DMS79 (cell line): ENCODE measurements at places on chromosomes 7 and 10.

DNA sequence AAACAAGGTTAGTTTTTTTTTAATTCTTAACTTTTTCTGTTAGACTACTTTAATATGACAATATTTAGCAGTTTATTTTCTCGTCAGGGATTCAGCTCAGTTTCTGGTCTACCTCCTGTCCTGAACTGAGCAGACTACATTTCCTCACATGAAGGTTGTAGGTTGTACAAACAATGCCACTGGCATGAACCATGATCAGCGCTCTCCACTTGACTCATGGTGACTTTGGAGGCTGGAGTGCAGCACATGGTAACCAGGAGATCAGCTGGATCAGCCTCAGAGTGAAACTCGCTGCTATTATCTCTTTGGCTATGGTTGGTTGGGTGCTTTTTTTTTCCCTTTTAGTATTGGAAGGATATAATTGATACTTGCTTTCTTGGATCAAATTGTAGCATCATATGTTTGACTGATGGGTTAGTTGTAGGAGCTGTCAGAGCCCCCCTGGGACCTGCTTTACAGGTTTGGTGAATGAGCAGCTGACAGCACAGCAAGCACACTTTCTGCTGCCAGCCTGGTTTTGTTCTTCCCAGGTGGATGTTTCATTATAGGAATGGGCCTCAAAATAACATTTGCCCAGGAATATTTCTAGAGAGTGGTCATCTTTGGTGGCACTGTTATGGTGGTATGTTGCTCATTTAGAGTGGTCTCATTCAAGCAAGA, 556.4 kb downstream of the AUTS2 start:
- no peak for DNase-seq

GRCh38 chr10:26994743-26995142, 105.6 kb downstream of the ANKRD26 start:
- DNase-seq: no peak

DNA sequence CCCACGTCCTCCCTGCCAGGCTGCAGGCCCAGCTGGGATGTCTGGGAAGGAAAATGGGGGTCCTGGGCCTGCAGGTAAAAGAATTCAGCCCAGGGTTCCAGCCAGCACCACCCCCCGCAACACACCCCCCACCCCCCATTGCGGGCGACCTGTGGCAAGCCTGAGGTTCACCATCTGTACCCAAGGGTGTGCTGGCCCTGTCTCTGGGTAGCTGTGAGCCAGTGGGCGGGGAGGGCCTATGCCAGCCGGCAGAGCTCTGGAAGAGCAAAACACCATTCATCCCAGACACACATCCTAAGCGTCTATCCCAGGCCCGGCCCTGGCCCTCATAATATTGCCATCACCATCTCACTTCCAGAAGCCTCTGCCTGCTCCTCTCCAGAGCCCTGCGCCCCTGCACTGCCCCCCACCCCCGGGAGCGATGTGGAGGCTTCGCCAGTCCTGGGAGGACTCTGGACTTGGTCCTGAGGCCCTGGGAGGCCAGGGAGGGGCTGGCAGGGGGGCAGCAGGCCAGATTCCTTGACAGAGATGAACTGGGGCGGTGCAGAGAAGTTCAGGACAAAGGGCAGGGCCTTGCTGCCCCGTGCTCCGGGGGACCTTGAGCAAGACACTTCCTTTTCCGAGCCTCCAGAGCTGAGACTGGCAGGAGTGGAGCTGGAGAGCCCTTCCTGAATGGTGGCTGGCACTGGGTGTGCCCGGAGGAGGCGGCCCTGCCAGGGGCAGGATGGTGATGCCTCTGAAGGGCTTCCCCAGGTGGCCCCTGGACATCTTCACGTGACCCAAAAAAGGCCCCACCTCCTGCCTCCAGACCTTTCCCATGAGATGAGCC, 8.7 kb upstream of the TTYH3 start:
- no peak for DNase-seq

DNA sequence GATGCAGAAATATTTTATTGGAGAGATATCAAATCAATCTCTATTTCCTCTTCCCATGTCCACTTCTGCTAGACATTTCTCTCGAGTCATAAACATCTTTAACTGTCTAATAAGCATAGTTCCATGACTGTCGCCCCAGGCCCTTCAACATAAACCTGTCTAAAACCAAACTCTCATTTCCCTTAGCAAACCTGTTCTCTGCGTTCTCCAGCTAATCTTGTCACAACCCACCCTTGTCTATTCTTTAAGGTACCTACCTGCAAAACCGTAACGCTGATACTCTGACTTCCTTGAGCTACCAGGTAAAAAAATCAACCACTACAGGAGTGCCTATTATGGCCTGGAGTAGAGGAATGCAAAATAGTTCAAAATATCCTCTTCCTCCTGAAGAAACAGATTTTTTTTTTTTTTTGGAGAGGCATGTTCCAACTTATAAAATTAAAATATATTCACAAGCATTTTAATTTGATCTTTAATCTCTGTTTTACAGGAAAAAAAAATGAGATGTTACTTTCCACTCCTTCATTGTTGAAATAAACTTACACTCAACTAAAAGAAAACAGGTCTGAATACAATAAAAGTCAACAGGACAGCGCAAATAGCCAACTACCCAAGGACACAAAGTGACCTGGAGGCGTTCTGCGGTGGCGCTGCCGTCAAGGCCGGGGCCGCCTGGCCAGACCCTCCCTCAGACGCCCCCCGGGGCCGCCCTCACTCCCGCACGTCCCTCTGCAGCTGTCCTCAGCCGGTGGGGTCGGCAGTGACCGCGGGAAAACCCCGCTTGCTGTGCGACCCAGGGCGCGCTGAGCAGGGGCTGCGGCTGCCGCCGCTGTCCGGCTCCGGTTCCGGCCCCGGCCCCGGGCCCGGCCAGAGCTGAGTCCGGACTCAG, 765 bp downstream of the SLC25A40 start:
- DNase-seq: no peak

DNA sequence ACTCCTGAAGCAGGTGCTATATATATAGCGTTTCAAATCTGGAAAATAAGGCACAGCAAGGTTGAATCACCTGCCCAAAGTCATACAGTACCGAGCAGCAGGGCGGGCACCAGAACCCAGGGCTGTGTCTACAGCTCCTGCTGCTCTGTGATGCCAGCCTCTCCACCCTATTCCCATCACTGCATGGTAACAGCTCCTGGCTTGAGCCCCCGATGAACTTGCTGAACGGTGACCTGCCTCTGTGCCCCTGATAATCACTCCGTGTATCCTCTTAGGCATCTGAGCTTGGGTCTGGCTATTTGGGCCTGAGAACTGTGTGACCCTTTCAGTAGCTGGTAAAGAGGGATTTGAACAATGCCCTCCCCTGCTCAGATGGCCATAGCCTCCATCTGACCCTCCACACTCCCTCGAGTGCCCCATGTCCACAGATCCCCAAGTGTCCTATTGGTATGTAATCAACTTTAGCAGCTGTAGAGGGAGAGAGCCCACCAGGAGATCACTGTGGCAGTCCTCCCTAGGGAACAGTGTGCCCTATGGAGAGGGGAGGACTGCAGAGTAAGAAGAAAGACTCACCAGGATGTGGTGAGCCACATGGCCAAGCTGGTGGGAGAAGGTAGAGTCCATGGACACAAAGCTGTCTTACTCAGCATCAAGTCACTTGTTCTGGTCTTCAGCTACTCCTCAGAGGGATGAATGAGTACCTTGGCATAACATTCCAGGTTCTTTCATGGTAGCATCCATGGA, 1.1 kb upstream of the ARHGAP22 start:
- no peak for DNase-seq

DNA sequence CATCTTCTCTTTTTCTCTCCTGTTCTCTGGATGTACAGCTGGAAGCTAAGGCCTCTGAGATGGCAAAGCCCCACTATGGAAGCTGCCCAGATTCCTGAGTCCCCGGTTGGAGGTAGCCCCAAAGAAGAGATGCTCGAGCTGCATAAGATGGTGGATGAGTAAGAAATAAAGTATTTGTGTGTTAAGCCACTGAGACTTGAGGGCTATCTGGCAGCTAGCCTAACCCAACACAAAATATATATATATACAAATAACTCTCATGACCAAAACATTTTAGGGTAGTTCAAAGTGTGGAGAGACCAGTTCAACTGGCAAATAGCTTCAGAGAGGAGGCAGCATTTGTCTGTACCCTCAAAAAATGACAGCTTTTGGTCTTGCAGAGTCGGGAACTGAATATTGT, 72.4 kb upstream of the PDE1C start:
- no peak for DNase-seq

- no peak for DNase-seq
Observed at GRCh38 chr7:127894588-127894987, 136.6 kb downstream of the LRRC4 start.

- DNase-seq: no peak
Observed at GRCh38 chr7:42212541-42213090, 24.4 kb downstream of the GLI3 start.
